ENCODE measurements at places on chromosomes 5 and 9.

- DNase-seq, result no peak
Observed at GRCh38 chr9:86792136-86792535, 155.2 kb downstream of the GAS1 start.

GRCh38 chr9:18437315-18438201, 36.4 kb upstream of the ADAMTSL1 start:
- peak; percentile 11 for DNase-seq

DNA sequence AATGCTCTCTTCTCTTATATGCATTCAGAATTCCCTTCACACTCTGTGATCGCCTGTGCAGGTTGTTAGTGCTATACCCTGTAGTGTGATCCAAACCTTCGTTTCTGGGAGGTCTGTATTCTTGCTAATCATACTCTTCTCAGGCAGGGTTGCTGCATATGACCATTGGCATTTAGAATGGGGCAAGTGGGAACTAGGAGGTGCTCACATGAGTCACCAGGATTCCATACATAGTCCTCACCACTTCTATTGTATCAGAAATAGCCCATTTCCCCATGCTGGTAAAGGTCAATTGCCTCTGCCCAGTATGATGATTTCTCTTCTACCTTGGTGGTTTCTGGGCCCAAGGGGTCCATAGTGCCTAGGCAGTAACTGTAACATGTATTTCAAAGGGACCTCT, 443.5 kb upstream of the CDH6 start:
- no peak for DNase-seq

DNA sequence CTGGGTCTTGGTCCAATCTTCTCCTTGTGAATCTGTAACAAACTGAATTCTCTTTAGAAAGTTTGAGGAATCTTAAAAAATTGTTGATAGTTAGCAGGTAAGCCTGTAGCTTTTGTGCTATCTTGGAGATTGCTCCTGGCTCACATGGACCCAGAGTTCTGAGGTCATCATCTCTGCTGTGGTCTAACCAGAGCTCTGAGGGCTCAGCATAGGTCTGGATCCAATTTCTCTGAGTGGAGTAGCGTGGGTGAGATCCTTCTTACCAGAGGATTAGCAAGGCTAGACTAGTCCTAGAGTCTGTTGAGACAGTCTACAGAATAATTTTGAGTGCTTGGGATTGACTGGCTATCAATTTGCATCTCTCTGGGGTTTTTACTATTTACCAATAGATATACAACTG, 60.5 kb upstream of the IL6ST start:
- DNase-seq, result peak; percentile 35

DNA sequence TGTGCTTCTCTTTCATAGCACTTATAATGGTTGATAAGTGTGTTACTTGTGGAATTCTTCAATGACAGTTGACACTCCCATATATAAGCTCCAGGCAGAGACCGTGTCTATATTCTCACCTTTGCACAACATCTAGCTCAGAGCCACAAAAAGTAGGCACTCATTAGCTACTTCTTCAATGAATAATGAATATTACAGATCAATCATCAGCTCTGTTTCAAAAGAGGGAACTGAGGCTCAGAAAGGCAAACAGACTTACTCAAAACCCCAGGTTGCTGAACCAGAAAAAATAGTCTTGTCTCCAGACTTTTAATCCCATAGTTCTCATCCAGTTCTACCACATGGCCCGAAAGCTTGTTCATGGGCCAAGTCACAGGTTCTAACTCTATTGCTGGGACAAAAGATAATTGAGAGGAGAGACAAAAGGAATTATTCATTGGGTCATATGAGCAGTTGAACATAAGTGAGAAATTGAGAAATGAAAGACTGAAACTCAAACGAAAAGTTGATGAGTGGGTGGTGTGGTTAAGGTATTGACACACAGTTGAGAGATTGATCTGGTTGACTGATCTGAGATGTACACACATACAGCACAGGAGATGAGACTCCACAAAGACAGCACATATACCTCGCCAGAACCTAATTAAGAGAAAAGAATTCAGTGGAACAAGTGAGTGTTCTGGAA, 381.6 kb downstream of the EFNA5 start:
- no peak for DNase-seq

DNA sequence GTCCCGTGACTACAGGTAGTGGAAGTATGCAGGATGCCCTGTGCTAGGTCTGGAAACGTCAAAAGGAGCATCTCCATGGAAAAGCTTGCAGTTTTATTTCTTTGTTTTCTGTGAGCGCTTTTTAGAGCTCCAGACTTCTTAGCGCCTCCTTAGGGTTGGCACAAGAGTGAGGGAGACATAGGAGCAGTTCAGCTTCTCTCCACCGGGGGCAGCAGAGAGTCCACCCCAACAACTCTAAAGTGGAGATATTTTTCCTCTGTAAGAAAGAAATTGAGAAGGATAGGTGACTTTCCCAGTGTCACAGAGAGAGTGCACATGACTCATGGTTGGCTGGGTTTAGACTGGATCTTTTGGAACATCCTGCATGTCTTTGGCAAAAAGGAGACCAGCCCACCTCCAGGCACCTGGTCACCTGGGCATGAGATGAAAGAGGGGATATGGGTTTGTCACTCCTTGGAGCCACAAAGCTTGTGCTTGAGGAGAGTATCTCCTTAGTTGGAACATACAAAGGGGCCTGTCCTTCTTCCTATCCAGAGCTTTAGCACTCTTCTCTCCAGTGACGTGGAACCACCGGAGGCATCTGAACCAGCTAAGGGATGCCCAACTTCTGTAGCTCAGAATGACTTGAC, 637.7 kb downstream of the SEMA5A start:
- no peak for DNase-seq

DNA sequence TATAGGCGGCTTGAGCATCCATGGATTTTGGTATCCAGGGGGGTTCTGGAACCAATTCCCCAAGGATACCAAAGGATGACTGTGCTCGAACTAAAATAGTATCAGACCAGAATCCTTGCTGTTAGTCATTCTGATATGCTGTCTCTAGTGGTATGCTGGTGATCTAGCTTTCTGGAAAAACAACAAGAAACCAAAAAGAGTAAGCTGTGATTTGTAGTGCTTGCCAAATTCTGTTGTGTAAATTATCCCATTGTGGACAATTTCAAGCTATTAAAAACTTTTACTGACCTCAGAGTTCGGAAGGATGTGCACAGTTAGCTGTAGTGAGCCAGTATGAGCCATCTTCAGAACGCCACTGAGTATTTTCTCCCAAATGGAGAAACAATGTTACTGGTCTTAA, 99.0 kb upstream of the FBN2 start:
- peak; percentile 88 for DNase-seq

GRCh38 chr9:19464061-19464763, 55.4 kb downstream of the ACER2 start:
- DNase-seq, result no peak

Data from fibroblast of gingiva (primary cell).